ENCODE measurements at places on chromosomes 1 and 21. TPM values are rescaled to one million over a fixed set of nuclear protein-coding genes. Genes with fewer than 3 reads are reported as not detected.
A peak's percentile ranks its signal among the peaks of the same experiment; 100 is the strongest.

DNA sequence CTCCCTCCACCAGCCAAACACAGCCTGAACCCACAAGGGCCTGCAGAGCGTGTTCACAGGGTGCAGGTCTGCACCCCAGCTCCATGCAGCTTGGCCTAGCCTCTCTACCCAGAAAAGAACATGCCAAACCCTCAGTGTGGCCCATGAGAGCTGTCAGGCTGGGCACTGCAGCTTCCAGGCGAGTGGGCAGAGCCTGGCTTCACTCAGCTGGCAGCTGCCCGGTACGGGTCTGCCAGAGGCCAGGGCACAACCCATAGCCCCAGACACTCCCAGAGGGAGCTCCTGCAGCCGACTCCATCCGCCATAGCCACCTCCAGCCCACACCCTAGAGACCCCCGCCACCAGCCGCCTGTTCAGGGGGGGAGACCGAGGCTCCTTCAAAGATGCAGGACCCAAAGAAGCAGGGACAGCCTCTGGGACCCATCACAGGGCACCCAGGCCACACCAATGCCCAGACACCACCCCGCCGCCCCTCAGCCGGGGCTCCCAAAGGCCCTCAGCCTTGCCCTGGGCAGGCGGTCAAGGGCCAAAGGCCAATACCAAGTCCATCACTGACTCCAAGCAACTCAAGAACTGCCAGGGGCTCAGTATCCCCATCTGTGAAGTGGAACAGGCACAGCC lies 42.4 kb downstream of the MEGF6 start:
- DNase-seq, result no peak
- H3K4me1 ChIP-seq, result no peaks in the 10 kb centered on the region
- H3K27me3 ChIP-seq, result no peaks in the 10 kb centered on the region
- H3K4me3 ChIP-seq, result no peak overlapping the region
- no peak overlapping the region for H3K27ac ChIP-seq
- H3K36me3 ChIP-seq, result no peaks in the 10 kb centered on the region

- H3K4me3 ChIP-seq, result no peak overlapping the region
- DNase-seq, result no peak
- H3K4me1 ChIP-seq, result peaks cover 6% of the 10 kb centered on the region
These were observed 179.3 kb downstream of the ZNF326 start for GRCh38 chr1:90174246-90174645.

DNA sequence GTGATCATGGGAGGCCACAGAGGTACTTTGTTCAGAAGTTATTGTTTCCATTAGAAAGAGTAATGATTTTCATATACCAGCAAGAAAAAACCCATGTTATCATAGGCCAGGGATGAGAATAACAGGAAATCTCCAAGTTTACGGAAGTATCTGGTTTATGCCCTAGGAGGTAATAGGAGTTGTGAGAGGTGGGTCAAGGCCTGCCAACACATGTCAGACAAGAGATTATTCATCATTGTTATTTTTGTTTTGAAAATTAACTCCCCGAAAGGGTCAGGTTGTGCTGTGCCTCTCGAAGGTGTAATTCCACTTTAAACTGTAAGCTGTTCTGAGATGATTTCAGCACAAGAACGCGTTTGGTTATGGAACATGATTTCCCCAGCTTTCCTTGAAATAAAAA lies 218.4 kb downstream of the CAMTA1 start:
- H3K4me3 ChIP-seq, result no peak overlapping the region
- no peaks in the 10 kb centered on the region for H3K4me1 ChIP-seq
- no peaks in the 10 kb centered on the region for H3K36me3 ChIP-seq
- H3K27me3 ChIP-seq, result no peaks in the 10 kb centered on the region
- no peak for DNase-seq

DNA sequence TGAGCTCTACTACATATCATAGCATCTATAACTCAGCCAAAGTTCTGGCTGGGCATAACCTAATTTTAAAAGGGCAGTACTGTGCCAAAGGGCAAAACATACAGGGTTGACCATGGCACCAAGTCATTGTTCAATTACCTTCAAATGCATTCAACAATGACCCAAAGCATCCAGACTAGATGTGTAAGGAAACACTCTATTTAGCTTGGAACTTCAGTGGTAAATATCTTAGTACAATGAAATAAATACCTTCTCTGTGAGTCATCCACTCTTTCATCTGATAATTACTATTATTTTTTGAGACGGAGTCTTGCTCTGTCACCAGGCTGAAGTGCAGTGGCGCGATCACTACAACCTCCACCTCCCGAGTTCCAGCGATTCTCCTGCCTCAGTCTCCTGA lies 70.0 kb downstream of the NVL start:
- H3K4me1 ChIP-seq, result no peaks in the 10 kb centered on the region
- no peak overlapping the region for H3K27ac ChIP-seq
- no peak for DNase-seq
- H3K4me3 ChIP-seq, result no peak overlapping the region
- no peaks in the 10 kb centered on the region for H3K27me3 ChIP-seq
- H3K36me3 ChIP-seq, result no peaks in the 10 kb centered on the region

GRCh38 chr1:167825419-167826079 lies 88.4 kb downstream of the ADCY10 start:
- H3K27me3 ChIP-seq, result no peaks in the 10 kb centered on the region
- no peaks in the 10 kb centered on the region for H3K4me1 ChIP-seq
- H3K36me3 ChIP-seq, result no peaks in the 10 kb centered on the region
- H3K4me3 ChIP-seq, result no peak overlapping the region
- H3K27ac ChIP-seq, result no peak overlapping the region

- H3K36me3 ChIP-seq, result no peaks in the 10 kb centered on the region
- H3K27me3 ChIP-seq, result no peaks in the 10 kb centered on the region
- H3K27ac ChIP-seq, result no peak overlapping the region
- DNase-seq, result no peak
- no peaks in the 10 kb centered on the region for H3K4me1 ChIP-seq
These were observed 384.0 kb downstream of the RRAGC start for GRCh38 chr1:38475624-38476005.

GRCh38 chr21:35397781-35398180 lies 348.7 kb upstream of the RUNX1 start:
- no peak for DNase-seq
- no peaks in the 10 kb centered on the region for H3K27me3 ChIP-seq
- no peaks in the 10 kb centered on the region for H3K36me3 ChIP-seq
- H3K4me3 ChIP-seq, result no peak overlapping the region
- peaks cover 18% of the 10 kb centered on the region for H3K4me1 ChIP-seq

DNM3 gene
- 5.8 TPM for polyA plus RNA-seq

- no peaks in the 10 kb centered on the region for H3K4me1 ChIP-seq
- no peaks in the 10 kb centered on the region for H3K27me3 ChIP-seq
- no peak overlapping the region for H3K27ac ChIP-seq
- no peak overlapping the region for H3K4me3 ChIP-seq
- no peak for DNase-seq
- no peaks in the 10 kb centered on the region for H3K36me3 ChIP-seq
These were observed 65.5 kb downstream of the PCNX2 start for GRCh38 chr1:233230011-233230410.

GRCh38 chr1:160576390-160576789 lies 2.9 kb downstream of the CD84 start:
- no peaks in the 10 kb centered on the region for H3K36me3 ChIP-seq
- no peak overlapping the region for H3K27ac ChIP-seq
- peaks cover 60% of the 10 kb centered on the region for H3K4me1 ChIP-seq
- H3K27me3 ChIP-seq, result no peaks in the 10 kb centered on the region
- peak overlapping the region; percentile 31 for H3K4me3 ChIP-seq
